OCI-LY7 (cell line): ENCODE measurements at places on chromosomes 1 and 21.

GRCh38 chr1:202800742-202801141 is 7.5 kb downstream of the KDM5B start:
- no peak for DNase-seq

GRCh38 chr21:32499249-32500055 is 85.9 kb downstream of the TCP10L start:
- DNase-seq, result no peak

DNA sequence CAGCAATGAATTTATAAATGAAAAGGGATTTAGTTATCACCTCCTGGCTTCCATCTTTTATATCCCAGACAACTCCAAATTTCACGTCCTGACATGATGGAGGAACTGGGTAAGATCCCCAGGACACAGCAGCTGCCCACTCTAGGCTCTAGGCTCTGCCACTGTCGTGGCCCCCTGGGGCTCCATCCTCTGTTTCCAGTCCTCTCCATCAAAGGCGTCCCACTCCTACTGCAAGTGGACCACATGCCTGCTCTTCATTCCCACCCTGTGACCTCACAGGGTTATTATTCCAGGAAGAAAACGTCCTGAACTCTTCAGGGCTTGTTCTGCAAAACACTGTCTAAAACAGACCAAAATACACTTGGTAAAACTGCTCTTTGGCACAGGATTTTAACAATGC is 11.9 kb downstream of the URB1 start:
- no peak for DNase-seq

DNA sequence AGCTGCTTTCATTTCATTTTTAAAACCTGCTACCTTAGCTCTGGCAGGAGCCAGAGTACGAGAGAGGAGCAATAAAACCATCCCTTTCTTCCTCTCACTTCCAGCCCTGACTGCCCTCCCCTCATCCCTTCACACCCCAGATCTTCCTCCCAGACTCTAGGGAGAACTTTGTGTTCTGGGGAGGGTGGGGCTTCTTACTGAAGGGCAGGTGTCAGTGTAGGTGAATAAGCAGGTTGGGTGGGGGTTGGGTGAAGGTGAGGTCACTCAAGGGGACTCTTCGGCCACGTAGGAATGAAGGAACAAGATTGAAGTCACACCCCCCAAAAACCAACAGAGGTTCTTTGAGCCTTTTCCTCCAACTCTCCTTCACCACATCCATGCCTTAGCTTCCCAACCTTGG is 88.9 kb downstream of the CD58 start:
- no peak for DNase-seq
